ENCODE measurements at places on chromosomes 3 and 15.

DNA sequence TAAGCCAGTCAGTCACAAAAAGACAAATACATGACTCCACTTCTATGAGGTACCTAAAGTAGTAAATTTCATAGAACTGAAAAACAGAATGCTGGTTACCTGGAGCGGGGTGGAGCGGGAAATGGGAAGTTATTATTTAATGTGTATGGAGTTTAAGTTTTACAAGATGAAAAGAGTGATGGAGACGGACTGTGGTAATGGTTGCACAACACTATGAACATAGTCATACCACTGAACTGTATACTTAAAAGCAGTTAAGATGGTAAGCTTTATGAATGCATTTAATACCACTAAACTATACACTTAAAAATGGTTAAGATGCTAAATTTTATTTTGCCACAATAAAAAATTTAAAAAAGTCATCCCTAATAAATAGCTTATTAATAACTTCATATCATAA is 23.2 kb downstream of the SFMBT1 start:
- DNase-seq = no peak

- DNase-seq = no peak
Observed at GRCh38 chr15:23854203-23854911, 167.3 kb upstream of the NDN start.

GRCh38 chr15:39058351-39059131 is 493.9 kb upstream of the RASGRP1 start:
- no peak for DNase-seq

- no peak for DNase-seq
Observed at GRCh38 chr3:12822725-12823373, 18.5 kb downstream of the RPL32 start.

DNA sequence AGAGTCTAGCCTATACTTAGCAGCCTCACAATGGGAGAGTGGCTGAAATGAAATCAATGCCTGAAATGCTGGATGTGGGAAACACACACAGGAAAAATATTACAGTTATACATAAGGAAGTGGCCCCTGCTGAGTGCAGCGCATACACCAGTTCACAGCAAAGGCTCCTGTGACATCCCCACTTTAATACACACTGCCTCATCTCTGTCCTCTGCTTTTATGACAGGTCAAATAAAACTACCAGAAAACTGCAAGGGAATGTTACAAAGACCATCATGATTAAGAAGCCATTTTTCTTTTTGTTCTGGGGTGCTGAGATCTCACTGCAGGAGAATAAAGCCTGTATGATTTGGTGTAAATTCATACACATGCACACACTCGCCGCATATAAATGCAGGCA is 214.3 kb downstream of the ARRDC4 start:
- DNase-seq = no peak

DNA sequence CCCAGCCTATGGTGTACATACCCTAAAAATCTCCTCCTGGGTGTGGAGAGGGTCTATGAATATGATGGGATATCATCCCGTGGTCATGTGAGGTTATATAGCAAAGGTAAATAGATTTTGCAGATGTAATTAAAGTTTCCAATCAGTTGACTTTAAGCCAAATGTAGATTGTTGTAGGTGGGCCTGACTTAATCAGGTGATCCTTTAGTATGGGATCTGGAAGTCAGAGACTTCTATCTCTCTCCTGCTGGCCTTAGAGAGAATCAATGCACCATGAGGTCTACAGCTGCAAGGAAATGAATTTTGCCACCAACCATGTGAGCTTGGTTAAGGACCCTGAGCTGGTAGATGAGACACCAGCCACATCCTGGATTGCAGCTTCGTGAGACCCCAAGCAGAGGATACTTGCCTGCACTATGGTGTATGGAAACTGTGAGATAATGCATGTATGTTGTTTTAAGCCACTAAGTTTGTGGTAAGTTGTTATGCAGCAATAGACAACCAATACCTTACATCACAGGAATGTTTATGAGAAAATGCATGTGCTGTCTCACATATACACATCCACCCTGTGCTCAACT is 137.1 kb upstream of the SLC6A11 start:
- DNase-seq = no peak

DNA sequence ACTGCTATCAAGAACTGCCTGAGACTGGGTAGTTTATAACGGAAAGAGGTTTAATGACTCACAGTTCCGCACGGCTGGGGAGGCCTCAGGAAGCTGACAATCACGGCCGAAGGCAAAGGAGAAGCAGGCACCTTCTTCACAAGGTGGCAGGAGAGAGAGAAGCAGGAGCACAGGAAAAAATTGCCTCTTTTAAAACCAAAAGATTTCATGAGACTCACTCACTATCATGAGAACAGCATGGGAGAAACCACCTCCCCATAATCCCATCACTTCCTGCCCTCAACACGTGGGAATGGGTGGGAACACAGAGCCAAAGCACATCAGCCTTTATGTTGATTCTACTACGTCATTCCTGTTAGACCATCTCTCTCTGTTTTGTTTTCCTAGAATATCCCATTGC is 650.9 kb upstream of the SEMA6D start:
- DNase-seq = no peak

DNA sequence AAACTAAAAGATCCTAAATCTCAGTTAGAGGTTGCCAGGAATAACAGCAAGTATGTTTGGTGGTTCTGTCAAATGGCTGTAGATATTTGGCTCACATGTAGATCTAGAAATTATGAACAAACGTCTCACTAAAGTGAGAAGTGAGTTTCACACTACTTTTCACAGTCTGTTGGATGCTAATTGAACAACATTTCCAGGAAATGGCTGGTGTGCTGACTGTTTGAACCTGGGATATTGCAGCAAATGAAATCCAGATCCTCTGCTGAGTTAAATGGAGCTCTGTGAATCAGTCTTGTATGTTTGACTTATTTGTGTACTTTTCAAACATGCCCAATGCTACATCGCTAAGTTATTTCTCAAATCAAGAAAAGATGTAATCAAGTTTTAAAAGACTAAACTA is 21.3 kb upstream of the RSL24D1 start:
- DNase-seq = no peak

DNA sequence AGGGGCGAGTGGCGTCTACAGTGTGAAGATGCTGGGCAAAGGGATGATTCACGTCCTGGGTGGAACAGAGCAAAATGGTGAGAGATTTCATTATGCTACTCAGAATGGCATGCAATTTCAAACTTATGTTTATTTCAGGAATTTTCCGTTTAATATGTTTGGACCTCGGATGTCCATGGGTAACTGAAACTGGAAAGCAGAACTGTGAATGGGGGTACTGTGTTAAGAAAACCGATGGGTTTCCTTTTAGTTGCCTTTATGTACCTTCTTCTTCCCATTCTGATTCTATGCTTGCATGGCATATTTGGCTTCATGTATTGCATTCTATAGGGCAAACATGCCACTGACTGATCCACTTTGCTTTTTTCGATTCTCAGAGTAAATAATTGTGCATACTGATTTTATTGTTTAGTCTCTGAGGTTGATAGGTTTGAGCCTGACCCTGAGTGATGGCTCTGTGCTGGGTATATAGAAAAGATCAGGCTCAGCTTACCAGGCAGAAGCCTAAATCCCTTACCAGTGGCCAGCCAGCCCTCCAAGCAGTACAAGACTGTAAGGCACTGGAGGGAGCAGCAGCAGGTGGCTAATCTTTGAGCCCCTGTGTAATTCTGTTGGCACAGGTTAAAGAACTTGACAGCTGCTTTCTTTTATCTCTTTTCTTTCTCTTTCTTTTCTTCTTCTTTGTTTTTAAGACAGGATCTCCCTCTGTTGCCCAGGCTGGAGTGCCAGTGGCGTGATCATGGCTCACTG is 4.5 kb downstream of the QTRT2 start:
- no peak for DNase-seq

- DNase-seq = peak; percentile 75
Observed at GRCh38 chr3:4805662-4806061, 173.6 kb upstream of the BHLHE40 start.
